ENCODE measurements at places on chromosomes 1 and 21.

- no peak for DNase-seq
These were observed 3.7 kb upstream of the NR1I3 start for GRCh38 chr1:161241682-161242081.

DNA sequence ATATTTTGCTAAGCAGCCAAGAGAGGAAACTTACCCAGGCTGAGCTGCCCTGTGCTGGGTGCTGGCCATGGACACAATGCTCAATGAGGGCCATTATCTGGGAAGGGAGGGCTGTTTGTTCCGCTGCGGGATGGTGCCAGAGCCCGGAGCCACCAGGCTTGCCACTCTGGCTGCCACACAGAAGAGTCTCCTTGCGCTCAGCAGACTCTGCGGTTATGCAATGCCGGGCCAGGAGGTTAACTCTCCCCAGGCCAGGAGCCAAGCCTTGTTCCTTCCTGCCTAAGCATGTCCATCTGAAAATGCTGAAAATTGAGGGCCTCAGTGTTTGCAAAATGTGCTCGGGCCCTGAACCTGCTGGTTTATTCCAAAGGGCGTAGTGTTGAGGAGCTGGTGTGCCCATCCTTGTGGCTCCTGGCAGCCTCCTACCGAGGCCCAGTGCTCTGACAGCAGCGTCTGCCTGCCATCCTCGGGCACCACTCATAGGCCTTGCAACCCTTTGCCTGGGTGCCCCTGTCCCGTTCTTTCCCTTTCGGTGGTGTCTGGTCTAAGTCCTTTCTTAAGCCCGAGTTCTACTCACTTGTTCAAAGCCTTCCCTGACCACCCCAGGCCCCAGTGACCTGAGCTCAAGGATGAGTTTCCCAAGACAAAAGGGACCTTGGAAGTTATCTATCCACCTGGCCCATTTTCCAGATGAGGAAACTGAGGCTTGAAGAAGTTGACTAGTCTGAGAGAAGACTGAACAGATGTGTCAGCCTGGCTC is 133.8 kb upstream of the EDN2 start:
- DNase-seq = no peak

DNA sequence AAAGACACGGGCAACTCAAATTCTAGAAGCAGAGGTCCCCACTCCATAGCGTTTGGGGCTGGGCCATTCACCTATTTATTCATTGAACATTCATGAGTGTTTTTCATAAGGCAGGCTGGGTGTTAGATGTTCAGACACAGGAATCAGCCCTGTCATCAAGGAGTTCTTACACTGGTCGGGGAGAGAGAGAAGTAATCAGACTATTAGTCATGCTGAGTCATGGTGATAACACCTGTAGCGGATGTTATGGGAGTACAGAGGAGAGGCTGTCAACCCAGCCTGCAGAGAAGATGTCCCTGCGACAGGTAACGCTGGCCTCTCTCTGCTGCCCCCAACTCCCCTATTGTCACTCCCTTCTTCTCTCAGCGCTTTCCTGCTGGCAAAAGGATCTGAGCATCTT is 17.2 kb downstream of the LY9 start:
- no peak for DNase-seq

GRCh38 chr1:27102707-27103468 is 52.0 kb downstream of the SLC9A1 start:
- DNase-seq = peak; percentile 53

DNA sequence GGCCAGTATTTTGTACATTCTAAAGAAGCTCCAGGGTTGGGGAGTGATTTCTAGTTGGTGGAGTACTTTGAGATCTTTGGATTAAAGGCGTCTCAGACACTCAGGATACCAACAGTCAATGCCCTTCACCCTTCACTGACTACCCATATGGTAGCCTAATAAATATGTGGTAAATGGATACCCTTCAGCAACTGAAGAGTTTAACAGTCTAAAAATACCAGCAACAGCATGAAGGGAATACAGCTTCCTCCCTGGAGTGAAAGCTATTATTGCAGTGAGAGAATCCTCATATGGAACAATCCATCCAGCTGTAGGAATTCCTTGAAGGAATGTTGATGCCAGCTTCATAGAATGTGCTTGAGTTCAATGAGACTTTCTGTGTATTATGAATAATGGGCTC is 26.8 kb downstream of the DNAJC11 start:
- DNase-seq = no peak

GRCh38 chr1:178543290-178543607 is 30.3 kb downstream of the TEX35 start:
- no peak for DNase-seq

DNA sequence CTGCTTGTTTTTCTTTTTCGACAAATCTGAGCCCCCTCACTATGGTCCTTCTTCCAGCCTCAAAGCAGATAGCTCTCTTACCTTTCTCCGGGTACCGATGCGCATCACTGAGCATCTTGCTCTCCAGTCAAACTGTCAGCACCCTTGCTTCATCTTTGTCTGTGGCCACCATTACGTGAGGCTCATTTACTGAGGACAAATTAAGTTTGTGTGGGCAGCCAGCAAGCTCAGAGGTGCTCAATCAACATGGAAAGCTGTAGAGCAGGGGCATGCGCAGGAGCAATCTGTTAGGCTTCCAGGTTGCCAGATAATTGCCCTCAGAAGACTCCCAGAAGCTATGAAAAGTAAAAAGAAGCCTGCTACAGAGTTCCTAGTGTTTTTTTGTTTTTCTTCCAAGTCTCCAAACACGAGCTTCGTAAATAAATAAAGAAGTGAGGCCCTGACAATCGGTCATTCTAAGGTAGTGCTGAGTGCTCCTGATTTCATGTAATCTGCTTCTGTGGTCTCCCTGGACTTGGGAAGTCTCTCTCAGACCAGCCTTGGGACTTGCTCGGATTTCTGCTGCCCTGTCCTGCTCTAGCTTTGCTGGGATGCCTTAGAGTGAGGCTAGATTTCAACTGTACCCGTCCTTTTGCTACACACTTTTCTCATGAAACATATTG is 1.8 kb downstream of the C1orf53 start:
- no peak for DNase-seq

- DNase-seq = no peak
These were observed 256.3 kb upstream of the IRF2BP2 start for GRCh38 chr1:234866007-234866866.

DNA sequence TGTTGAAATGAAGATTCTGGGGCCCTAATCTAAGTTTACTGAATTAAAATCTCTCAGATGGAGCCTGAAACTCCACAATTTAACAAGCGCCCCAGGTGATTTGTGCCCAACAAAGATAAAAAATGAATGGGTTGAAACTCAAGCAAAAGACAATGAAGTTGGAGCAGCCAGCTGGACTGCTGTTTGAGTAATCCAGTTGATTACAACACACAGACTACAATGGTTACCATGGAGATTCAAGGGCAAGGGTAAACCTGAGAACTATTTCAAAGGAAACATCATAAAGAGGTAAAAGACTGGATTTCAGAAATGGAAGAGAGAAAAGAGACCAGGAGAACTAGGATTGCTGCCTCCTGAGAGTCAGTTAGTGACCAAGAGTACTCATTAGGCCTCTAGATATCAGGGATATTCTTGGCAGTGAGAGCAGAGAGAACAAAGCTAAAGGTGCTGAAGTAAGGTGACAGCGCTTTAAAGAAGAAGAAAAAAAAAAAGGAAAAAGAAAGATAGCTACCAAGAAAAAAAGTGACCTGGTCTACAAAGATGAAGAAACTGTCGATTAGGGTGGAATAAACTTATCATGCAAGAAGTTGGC is 44.5 kb downstream of the LRRC53 start:
- DNase-seq = no peak

- no peak for DNase-seq
These were observed 30.4 kb downstream of the SLC30A10 start for GRCh38 chr1:219897914-219898313.

- no peak for DNase-seq
These were observed 108.4 kb downstream of the CAPN8 start for GRCh38 chr1:223557130-223557475.

Data from activated CD8-positive, alpha-beta memory T cell treated with anti-CD3 and anti-CD28 coated beads for 4 hours (primary cell).